ENCODE measurements at places on chromosomes 16 and 17.
A peak's percentile ranks its signal among the peaks of the same experiment; 100 is the strongest.

DNA sequence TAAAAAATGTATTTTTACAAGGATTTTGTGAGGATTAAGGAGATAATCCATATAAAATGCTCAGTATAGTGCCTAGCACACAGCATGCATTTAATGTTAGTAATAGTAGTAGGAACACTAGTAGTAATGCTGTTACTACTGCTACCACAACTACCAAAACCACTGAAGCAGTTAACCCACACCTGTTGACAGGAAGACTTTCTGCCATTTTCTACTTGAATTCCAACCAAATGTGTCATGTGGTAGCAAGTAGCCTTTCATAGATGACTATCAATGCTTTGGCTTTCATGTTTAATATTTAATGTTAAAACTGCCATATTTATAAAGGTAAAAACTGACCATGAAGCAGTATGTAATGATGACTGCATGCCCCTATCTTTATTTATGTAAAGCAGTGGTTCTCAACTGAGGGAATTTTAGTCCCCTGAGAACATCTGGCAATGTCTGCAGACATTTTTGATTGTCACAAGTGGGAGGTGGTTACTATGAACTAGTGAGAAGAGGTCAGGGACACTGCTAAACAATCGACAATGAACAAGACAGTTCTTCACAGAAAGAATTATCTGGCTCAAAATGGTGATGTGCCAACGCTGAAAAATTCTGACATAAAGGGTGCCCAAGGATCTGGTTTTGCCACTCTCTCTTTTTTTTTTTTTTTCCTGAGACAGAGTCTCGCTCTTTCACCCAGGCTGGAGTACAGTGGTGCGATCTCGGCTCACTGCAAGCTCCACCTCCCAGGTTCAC lies 89.4 kb downstream of the ITFG1 start:
- no peak for DNase-seq

- peak; percentile 16 for DNase-seq
Measured at GRCh38 chr17:39556423-39556822, 51.3 kb downstream of the NEUROD2 start.

- no peak for DNase-seq
Measured at GRCh38 chr17:77741109-77741508, 217.4 kb upstream of the TNRC6C start.

DNA sequence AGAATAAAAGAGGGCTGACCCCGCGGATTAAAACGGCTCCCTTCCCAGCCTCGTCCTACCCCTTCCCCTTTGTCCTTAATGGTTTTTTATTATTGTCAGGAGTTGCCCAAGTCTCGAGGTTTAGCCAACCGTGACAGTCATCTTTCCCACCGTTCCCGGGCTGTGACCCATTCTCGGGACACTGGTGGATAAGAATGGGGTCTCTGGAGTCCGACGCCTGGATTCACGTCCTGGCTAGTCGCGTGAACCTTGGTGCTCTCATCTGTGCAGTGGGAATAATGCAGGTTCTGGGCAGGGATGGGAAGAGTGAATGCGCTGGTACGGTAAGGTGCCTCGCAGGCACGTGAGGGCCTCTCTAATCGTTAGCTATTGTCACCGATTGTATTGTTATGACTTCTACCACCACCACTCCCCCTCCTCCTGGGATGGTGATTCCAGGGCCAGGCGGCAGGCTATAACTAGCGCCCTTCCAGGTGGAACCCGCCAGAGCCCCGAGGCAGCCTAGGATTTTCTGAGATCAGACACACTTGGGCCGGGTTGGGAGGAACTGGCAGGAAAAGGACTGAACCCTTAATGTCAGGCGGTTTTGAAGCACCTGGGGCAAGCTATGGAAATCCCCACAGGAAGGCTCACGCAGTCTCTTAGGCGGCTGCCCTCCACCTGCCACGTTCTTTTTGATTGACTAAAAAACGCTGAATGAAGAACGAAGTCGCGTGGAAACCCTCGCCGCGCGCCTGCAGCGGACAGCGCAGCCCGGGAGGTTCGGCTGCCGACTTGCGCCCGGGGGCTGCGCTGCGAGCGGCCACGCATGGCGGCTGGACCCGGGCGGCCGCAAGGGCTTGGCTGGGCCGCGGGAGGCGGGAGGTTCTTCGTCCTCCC lies 2.7 kb downstream of the HS3ST3B1 start:
- DNase-seq = no peak
